Sciatic nerve (tissue), 2 donors: ENCODE measurements at places on chromosomes 3 and 15. TPM values are rescaled to one million over a fixed set of nuclear protein-coding genes. Genes with fewer than 3 reads are reported as not detected.

DNA sequence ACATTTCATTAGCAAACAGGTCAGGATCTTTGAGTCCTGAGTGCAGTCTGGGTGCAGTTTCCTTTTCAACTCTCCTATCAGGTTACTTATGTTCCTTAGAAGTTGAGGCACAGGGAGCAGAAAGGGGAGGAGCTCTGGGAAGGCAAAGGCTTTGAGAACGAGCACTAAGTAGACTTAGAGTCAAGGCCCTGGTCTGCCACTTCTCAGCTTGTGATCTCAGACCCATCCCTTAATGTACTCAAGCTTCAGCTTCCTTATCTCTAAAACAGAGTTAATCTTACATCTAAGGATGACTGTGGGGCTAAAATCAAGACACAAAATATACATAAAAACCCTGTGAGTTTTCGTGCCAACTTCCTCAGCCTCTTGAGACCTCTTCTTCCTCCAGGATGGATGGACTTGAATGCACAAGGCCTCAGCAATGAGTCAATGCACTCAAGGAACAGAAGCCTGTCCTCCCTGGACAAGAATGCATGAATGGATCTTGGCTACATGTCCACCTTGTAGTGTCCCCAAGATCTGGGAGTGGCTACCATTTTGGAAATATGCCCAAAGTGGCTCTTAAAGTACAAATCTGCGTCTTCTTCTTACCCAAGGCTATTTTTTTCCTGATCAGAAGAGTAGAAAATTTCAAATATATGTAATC is 105.1 kb downstream of the WDR76 start:
- no peak for DNase-seq

DNA sequence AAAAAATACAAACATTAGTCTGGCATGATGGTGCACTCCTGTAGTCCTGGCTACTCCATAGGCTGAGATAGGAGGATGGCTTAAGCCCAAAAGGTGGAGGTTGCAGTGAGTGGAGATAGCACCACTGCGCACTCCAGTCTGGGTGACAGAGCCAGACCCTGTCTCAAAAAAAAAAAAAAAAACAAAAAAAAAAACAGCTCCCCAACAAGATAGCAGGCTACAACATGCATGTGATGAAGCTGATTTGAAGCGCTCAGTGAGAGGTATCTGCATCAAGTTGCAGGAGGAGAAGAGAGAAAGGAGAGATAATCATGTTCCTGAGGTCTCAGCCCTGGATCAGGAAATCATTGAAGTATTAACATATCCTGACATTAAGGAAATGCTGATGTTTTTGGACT is 608 bp upstream of the PPCDC start:
- no peak for DNase-seq

DNA sequence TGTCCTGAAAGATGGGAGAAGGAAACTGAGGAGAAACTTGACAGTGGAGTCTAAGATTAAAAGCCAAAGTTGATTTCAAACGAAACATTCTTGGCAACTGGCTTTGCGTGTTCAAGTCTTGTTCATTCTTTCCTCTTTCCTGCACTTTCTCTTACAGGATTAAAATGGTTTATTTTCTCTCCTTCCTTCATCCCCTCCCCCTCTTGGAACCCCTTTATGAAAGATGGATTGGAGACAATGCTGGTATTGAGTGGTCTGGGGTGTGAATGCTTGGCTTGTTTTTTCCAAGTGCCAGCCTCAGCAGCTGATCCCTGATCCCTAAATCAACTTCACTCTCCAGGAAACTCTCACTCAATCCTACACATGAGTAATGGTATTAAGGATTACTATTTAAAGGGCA is 703 bp upstream of the LSAMP start:
- no peak for DNase-seq

- DNase-seq = peak; percentile 77
Measured at GRCh38 chr3:126356373-126357264, 589 bp downstream of the KLF15 start.

GRCh38 chr3:148235566-148235965 is 462.1 kb upstream of the AGTR1 start:
- DNase-seq = no peak

GRCh38 chr15:74252291-74252690 is 16.2 kb downstream of the CCDC33 start:
- DNase-seq = no peak

DNA sequence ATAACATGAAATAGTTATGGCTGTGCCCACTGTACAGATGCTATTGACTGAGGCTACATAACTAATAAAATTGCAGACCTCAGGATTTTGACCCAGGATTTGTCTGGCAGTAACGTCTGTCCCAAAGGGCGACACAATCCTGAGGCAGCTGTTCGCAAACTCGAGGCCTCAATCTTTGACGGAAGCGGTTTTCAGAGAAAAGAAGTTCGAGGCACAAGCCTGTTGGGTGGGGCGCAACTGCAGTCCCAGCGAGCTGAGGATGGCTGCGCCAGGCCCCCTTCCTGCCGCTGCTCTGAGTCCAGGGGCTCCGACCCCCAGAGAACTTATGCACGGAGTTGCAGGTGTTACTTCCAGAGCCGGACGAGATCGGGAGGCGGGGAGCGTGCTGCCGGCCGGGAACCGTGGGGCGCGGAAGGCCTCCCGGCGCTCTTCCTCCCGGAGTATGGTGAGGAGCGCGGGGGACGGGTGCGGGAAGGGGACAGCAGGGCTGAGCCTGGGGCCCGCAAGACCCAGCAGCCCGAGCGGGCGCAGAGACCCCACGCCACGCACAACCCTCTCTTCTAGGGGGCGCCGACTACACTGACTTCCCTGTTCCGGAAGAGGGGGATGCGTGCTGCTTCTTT is at the start of gene PARP15:
TSS of gene PARP15 (plus strand) at position 242 of the 623 bp plus-strand sequence. CDS start at position 260, 18 bp downstream.
- no peak for DNase-seq

DNA sequence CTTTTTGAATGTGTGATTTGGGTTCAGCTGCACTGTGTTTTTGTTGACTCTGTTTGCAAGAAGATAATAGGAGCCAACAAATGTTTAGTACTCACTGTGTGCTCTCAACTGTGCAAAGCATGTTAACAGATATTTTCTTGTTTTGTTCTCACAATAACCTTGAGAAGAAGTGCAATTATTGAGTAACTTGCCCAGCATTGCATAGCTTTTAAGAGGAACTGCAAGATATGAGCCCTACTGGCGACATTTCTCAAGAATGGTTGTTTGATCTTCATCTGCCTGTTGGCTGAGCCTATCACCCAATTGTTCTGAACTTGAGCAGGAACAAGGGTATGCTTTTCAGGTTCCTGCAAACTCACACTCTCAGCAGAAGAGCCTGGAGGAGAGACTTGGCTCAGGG is 43.4 kb upstream of the AGBL1 start:
- DNase-seq = no peak

GRCh38 chr3:76685858-76686257 is 354.0 kb upstream of the ROBO2 start:
- no peak for DNase-seq

GRCh38 chr3:45785605-45786150 is 10.7 kb downstream of the SLC6A20 start:
- DNase-seq = no peak

DNA sequence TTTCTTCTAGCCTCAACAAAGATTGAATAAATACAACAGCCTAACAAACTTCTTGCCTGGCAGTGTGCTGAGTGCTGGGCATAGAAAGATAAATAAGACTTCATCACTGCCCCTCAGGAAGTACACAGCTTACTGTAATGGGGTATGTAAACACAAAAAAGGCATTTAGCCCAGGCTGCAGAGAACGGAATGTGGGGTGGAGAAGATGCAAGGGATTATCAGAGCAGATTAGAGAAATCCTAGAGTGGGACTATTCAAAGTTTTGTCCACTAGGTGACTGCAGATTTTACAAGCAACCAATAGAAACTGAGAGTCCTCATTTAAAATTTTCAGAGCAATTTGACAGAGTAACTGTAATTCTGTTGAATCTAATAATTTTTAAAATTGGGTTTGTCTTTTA is 35.4 kb upstream of the TSC22D2 start:
- DNase-seq = no peak

GRCh38 chr3:25421747-25422146 is 6.3 kb upstream of the RARB start:
- DNase-seq = no peak

DNA sequence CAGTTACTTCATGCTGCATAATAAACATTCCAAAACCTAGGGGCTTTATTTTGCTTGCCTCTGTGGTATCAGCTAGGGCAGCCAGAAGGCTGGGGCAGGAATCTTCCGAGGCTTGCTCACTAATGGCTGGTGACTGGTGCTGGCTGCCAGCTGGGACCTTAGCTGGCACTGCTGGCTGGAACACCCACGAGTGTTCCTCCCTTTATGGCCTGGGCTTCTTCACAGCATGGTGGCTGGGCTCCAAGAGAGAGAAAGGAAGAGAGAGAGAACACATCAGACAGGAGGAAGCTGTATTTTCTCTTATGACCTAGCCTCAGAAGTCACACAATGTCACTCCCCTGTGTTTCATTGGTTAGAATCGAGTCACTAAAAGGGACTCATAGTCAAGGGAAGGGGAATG is 23.9 kb upstream of the CDCP1 start:
- DNase-seq = no peak

GRCh38 chr3:138332472-138333073 is 2.9 kb upstream of the NME9 start:
- DNase-seq = no peak

DNA sequence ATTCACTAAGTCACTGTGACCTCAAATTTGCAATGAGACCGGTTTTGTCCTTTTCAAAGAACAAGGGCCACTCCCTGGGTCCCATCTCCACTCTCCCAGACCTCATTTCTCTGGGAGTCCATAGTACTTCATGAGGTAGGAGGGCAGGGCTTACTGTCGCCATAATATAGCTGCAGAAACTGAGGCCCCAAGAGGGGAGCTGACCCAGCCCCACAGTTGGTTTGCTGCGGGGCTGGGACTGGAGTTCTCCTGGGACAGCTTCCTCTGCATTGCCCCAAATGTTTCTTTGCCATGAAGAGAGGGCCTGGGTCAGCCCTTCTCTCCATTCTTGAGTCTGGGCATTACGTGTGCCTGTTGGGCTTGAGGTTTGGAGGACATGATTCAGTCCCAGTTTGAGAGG is 60.1 kb downstream of the ITGA11 start:
- no peak for DNase-seq

Gene TMEM40
- not detected for total RNA-seq

Gene SENP8
- 2.4 TPM for total RNA-seq

Gene ARPC4
- 117 TPM for total RNA-seq

Gene ACTC1
- total RNA-seq = 0.94 TPM

Gene MESP2
- 0.45 TPM for total RNA-seq
